ENCODE measurements at places on chromosomes 1 and 21.

DNA sequence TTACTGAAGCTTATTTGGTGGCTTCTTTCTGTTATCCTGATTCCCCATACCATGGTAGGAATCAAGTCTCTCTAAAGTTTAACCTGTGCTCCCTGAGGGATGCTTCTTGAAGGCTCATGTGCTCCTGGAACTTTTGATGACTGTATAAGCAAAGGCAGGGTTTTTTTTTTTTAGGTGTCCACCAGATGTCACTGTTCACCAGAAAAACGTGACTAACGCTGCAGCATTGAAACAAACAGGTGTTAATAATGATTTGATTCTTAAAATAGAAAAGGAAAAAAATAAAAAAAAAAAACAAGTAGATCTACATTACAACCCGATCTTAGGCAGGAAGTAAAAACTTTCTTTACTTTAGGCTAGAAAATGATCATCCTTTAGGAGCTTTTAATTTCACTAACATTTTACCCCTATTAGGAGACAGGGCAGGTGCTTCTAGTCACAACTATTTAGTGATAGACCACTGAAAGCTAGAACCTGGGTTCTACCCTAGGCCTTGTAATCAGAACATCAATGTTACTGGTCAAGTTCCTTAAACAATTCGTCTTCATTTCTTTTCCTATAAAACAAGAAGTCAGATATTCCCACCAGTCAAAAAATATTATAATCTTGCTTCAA, 223.0 kb downstream of the PLA2G4A start:
- DNase-seq, result peak; percentile 31

GRCh38 chr1:8822373-8823294, 5.2 kb upstream of the RERE start:
- DNase-seq, result peak; percentile 94

DNA sequence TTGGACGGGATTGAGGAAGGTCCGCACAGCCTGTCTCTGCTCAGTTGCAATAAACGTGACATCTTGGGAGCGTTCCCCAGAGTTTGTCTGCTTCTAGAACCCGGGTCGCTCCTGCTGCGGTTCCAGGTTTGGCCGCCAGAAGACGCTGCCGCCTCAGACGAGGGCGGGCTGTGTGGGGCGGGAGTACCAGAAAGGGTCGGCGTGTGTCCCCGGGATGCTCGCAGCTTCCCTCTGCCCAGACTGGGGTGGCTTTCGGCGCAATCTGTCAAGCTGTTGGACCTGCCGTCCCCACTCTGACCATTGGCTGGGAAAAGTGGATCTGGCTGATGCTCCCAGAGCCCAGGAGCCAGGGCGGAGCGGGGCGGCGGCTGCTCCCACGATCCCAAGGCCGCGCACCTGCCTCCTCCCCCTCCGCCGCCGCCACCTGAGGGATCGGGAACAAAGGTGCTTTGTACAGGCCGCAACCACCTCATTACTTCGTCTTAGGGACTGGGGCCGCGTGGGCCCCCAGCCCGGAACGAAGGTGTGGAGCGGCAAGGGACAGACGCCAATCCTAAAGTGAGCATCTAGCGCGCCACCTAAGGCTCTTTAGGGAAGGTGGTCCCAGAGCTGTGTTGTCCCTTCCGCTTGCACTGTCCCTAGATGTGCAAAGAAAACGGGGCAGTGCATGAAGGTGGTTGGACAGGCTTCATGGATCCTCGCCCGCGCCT, 683 bp upstream of the EFNA4 start:
- peak; percentile 51 for DNase-seq

DNA sequence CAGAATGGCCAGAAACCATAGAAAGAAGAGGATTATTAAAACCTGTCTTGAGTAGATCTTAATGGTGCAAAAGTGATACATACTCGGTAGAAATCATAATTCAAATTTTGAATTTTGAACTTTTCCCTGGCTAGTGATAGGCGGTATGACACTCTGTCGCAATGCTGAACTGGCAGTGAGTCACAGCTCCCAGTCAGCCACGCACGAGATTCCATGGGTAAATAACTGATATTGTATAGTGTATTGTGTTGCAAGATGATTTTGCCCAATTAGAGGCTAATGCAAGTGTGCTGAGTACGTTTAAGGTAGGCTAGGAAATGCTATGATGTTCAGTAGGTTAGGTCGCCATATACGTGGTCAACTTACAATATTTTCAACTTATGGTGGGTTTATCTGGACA, 207.0 kb downstream of the SIPA1L2 start:
- DNase-seq, result no peak

DNA sequence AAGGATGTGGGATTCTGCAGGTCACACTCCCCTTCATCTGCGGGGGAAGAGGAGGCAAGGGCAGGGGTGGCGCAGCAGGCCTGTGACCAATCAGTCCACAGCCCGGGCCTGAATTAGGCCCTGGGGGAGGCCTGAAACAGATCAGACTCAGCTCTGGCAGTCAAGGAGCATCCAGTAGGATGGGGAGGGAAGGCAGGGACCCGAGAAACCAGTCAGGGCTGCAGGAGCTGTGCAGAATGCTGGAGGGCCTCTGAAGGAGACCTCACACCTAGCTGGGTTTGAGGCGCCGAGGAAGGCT, 12.7 kb downstream of the TNNT2 start:
- DNase-seq, result no peak

- no peak for DNase-seq
These were observed 59.4 kb downstream of the NRIP1 start for GRCh38 chr21:15005391-15005790.

All from fibroblast of skin of scalp (primary cell).